ENCODE measurements at places on chromosomes 5 and 9.
A peak's percentile ranks its signal among the peaks of the same experiment; 100 is the strongest.

- DNase-seq, result no peak
Measured at GRCh38 chr5:133729800-133730199, 117.5 kb upstream of the FSTL4 start.

DNA sequence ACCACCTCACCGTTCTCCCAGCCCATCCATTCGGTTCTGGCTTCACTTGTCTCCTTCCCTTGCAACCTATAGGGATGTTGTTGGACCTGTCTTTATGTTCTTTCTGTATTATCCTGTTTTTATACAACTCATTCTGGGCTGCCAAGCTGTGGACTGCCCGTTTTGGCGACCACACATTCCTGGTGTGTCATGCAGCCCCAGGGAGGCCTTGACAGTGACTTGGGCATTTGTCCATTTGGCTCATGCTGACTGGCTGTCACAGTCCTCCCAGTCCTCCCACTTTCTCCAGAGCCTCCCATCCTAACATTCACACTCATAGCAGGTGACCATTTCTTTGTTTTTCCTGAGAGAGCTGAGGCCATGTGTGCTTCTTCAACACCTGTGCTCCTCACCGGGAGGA is 136.4 kb downstream of the SLF1 start:
- DNase-seq, result no peak

DNA sequence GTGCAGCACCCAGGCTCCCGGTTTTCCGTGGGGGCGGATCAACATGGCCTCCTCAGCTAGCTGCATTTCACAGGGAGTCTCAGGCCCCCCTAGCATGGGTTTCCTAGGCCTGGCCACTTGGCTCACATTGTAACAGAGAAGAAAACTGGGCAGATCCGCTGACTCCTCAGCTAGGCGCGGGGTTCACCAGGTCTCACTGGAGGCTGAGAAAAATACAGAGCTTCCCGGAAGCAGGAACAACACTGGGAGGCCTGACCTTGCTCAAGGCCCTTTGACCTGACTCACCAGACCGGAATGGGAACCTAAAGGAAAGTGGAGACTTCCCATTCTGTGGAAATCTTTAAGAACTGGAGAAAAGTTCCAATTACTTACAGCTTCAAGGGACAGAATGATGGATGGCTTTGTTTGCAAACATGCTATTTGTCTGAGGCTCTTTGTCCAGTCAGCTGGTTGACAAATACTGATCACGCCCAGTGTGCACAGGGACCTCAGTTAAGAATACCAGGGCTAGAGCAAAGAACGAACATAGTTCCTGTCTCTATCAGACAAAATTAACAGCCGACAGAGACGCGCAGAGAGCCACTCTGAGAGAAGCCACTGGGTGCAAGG is 88.7 kb upstream of the LRRTM2 start:
- no peak for DNase-seq

GRCh38 chr5:115544043-115544435 is 536 bp downstream of the FEM1C start:
- DNase-seq, result peak; percentile 16

- peak; percentile 86 for DNase-seq
Measured at GRCh38 chr5:176415952-176416924, at the start of gene CLTB. Gene CLTB, minus strand, starts transcription at chr5:176416539. Its CDS starts 176 bp downstream, at chr5:176416363.

GRCh38 chr5:95668216-95668615 is 14.6 kb downstream of the SPATA9 start:
- DNase-seq, result no peak

DNA sequence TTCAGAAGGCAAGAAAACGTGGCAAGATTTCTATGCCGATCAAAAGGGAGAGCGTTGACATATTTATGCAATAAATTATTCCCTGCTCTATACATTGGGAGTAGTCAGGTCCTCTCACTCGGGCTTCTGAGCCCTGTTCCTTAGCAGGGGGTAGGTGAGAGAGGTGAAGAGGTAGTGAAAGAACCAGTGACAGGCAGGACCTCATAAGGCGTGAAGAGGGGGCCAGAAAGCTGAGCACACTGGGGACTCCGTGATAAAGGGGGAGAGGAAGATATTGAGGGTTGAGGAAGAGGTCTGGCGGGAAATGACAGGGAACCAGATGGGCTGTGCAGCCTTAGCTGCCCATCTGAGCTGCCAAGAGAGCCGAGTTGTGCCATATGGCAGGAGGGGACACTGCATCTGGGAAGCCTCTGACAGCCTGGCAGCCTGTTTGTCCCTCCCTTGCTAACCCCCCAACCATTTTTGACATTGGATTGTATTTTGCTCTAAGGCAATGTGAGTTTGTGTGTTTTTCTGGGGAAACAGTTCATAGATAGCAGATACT is 782 bp upstream of the CDC20B start:
- DNase-seq, result no peak

- DNase-seq, result no peak
Measured at GRCh38 chr9:114023961-114024360, 54.1 kb downstream of the AMBP start.

GRCh38 chr5:52204310-52204709 is 583.4 kb upstream of the ITGA1 start:
- no peak for DNase-seq

GRCh38 chr5:82358457-82358856 is 80.3 kb upstream of the RPS23 start:
- DNase-seq, result no peak

GRCh38 chr5:79229357-79230174 is 6.4 kb upstream of the JMY start:
- no peak for DNase-seq

GRCh38 chr5:57298985-57299491 is 125.2 kb downstream of the GPBP1 start:
- peak; percentile 6 for DNase-seq

GRCh38 chr9:107694390-107694789 is 204.8 kb upstream of the KLF4 start:
- no peak for DNase-seq

DNA sequence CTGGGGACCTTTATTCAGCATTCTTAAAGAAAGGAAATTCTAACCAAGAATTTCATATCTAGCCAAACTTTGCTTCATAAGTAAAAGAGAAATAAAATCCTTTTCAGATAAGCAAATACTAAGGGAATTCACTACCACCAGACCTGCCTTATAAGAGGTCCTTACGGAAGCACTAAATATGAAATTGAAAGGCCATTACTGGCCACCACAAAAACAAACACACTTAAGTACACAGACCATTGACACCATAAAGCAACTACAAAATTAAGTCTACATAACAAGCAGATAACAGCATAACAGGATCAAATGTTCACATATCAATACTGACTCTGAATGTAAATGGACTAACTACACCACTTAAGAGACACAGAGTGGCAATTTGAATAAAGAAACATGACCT is 361.4 kb upstream of the POU5F2 start:
- no peak for DNase-seq

GRCh38 chr5:68344447-68345111 is 129.0 kb downstream of the PIK3R1 start:
- no peak for DNase-seq

- DNase-seq, result no peak
Measured at GRCh38 chr9:94985649-94986048, 259.1 kb downstream of the AOPEP start.

GRCh38 chr5:107395632-107396350 is 274.9 kb downstream of the EFNA5 start:
- DNase-seq, result no peak

- no peak for DNase-seq
Measured at GRCh38 chr9:98206754-98207153, 14.3 kb upstream of the CORO2A start.

- DNase-seq, result no peak
Measured at GRCh38 chr9:97840521-97840920, 12.5 kb upstream of the FOXE1 start.

DNA sequence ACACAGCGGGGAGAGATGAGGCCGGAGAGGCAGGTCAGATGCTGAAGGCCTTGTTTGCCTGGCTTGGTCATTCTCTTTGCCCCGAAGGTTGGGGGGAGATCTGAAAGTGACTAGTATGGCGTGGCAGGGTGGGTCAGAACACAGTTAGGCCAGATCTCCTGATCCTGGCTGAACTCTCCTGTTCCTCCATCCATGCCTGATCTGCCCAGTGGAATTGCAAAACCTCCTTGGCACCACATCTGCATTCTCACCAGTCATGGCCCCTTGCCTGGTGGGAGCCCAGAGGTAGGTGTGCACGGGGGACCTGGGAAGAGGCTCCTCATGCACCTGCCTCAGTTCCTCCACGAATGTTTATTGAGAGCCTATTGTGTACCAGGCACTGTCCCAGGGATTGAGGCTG is 23.2 kb downstream of the TEX53 start:
- no peak for DNase-seq

DNA sequence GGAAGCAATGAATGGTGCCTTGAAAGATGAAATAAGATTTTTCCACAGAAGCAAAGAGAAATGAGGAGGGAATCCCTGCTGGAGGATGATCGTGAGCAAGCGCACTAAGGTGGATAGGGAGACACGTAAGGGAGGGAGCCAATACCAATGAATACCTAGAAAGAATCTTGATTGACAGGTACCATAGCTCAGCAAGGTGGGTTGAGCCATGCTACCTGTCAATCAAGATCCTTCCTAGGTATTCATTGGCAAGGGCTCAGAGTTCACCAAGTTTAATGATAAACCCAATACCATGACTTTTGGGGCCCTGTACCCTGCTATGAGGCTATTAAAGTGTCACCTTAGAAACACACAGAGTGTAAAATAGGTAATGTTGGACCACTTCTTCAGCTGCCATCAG is 226.8 kb downstream of the GRIA1 start:
- DNase-seq, result no peak

DNA sequence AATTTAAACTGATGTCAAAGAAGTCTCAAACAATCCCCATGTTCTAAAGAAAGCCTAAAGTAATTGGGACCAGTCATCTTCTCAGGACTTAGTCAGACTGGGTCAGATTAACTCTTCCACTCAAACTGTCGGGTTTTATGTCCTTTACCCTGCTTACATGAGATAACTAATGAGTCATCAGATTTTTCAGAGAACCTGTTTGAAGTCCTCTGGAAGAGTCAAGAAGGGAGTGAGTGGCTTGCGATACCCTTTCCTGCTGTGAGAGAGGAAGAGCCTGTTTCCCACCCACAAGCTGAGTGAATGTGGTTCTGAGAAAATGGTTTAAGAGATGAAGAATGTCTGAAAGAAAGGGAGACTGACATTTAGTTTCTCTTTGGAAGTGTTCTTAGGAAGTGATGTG is 1866.7 kb upstream of the C9orf72 start:
- no peak for DNase-seq

DNA sequence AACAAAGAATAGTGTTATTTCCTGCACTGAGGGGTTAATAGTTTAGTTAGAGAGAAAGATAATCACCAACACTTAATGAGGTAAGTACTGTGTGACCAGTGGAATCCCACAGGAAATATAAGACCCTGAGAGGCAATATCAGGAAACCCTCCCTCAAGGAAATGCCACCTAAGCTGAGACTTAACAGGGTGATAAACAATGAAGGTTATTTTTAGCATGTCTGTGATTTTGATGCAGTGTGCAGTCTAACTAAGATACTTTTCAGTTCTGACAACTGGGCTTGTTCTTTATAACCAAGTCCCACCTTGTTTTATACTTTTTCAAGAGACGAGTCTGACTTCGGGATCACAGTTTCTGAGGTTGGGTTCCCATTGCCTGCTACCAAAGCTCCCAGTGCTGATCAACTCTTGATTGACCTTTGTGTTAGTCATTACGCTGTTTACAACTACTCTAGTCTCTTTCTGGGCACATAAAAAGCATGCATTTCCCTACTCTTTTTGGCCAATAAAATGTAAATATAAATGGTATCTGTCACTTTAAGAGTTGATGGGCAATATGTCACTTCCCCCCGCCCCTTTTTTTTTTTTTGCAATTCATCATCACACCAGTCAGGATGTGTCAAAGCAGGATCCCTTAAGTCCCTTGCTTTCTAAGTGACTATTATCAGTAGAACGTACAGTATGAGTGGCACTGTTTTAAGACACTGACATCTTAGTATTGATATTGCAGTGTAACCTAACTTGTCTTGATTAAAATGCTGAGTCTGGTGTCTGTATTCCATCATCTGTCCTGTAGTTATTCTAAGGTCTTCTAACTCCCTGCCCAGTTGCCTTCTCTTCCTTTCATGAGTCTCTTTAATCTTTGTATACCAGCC is 31.4 kb downstream of the C6 start:
- no peak for DNase-seq

DNA sequence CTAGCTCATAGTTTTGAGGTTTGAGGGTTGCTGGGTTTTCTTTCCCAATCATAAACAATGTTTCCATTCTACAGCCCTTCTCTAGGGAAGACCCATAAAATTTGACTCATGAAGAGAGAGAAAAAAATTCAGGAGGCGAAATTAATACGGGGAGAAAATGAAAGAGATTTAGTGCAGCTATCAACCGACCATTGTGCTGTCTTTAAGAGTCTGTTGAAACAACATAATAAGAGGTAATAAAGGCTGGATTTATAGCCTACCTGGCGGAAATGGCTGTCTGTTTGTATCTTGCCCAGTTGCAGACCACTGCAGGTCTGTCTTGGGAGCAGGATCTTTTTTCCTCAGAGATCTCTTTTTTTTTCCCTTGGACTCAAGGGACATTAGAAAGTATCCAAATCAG is 66.9 kb downstream of the TLR4 start:
- DNase-seq, result no peak

GRCh38 chr5:64507264-64507605 is 1.4 kb downstream of the RGS7BP start:
- DNase-seq, result no peak

- no peak for DNase-seq
Measured at GRCh38 chr9:32251539-32251938, 132.9 kb upstream of the ACO1 start.

DNA sequence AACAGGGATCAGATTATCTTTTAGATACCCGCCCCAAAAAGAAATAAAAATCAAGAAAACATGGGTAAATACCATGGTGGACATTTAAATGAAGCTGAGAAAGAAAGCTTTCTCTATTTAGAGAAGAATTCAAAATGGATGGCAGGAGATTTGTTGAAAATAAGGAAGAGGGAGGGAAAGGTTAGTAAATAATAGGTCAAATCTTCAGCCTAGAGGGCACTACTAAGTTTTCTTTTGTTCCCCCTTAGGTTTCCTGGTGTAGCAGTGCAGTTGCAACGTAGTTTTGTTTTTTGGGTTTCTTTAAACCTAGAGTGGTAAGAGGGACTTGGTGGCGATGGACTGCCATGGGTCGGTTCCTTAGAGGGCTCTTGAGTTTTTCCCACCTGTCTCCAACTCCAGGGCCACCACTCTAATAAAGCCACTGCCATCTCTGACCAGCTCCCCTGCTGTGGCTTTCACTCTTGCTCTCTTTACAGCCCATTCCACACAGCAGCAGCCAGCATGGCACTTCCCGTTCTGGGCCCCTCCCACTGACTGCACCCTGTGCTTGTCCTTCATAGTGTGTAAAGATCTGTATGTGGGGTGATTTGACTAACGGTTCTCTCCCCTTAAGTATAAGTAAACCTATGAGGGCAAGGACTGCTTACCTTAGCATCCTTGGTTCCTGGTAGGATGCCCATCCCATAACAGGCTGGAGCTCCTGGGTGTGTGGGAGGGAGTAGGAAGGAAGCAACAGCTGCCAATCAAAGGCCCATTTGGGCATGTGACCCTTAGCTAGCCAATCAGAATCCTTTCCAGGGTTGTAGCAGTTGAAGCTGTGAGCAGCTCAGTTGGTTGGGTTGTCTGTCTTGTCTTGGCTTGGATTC is 118.3 kb downstream of the SLC1A3 start:
- no peak for DNase-seq
